Cardiac fibroblast (primary cell): ENCODE measurements at places on chromosomes 2 and 18.

- DNase-seq: no peak
These were observed 149.9 kb downstream of the PLCL1 start for GRCh38 chr2:197954328-197954727.

DNA sequence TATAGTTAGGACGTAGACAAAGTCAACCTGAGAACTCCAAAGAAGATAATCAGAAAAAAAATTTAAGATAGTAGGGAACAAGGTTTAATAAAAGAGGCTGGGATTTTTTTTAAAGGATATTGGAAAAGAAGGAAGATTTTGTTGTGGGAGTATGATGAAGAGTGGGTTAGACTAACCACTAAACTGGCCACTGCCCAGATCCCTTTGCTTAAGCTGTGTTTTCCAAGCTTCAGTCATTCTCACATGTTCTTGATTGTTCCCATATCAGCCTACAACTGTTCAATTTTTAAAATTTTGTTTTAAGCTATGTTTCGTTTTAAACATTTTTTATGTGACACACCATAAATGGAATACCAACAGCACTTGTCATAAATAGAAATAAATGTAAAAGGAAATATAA is 284.5 kb upstream of the MMADHC start:
- DNase-seq: no peak

GRCh38 chr2:112835536-112836162 is 930 bp downstream of the IL1B start:
- peak; percentile 74 for DNase-seq

GRCh38 chr2:150232871-150233270 is 254.6 kb downstream of the RND3 start:
- DNase-seq: no peak

DNA sequence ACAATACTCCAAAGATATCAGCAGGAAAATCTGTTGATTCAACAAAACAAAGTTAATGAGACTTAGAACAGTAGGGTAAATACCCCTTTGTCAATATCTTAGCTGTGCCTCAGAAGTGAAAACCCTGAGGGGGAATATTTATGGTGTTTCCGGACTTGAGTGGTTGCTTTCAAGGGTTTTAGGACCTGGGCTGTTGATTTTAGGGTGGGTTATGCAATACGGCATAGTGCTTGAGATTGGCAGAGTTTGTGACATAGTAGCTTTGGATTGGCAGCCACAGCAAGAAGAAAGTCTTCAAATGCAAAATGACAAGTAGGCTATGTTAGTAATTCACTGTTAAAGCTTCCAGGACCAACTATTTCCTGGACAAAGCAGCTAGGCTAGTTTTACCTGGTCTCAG is 826.3 kb upstream of the CDH2 start:
- DNase-seq: no peak

DNA sequence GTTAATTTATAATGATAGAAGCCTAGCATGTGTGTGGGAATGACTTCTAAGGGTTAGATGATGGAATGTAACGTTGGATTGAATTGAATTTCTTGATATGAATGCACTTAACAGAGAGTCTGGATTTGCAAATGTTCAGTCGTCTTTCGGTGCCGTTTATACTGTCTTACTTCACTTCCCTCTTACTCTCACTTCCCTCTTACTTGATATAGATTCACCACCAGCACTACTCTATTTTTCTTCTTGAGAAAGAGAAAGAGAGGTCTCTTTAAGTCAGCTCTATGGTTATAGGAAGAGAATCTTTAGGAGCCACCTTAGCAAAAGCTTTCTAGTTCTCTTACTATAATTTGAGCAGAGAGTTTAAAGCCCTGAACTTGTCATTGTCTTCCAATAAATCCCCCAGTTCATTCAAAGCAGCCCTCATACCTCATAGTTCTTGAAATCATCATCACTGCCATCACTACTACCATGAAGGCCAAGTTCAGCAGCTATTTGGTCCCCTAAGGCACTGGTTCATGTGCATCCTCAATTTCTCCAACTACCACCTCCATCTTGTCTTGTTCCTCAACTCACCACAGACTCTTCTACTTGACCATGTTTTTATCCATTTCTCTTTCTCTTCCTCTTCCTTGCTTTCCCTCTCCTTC is 501.7 kb upstream of the TCF4 start:
- DNase-seq: no peak

GRCh38 chr18:9708057-9708433 is at the start of gene RAB31:
RAB31 (plus strand) TSS chr18:9708301; CDS start chr18:9708406, 105 bp downstream.
- peak; percentile 93 for DNase-seq

GRCh38 chr2:62868947-62869346 is 163.4 kb downstream of the EHBP1 start:
- no peak for DNase-seq

DNA sequence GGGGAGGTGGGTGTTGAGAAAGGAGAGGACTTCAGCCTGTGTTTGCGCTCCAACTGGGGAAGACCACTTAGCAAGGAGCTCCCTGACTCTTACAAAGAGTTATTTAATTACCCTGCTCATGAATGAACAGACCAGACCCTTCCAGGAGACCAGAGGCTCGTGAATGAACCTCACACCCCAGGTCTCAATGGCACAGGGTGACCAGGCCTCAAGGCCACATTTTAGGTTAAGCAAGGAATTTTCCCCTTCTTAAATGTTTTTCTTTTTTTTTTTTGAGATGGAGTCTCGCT is 25.3 kb downstream of the SMAD7 start:
- no peak for DNase-seq

DNA sequence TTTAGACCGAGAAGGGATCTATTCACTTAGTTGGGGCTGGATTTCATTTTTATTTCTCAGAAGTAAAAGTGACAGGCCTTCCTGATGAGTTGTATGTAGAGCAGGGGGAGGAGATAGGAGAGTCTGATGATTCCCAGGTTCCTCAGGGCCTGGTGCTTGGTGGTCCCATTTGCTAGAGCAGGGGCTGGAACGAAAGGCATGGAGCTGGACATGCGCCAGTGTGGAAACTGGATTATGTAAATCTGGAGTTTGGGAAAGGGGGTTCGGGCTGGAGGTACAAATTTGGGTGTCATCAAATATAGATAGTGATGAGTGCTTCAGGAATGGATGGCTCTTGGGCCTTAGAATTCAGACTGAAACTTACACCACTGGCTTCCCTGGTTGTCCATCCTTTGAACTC is 27.5 kb downstream of the GNLY start:
- DNase-seq: no peak

DNA sequence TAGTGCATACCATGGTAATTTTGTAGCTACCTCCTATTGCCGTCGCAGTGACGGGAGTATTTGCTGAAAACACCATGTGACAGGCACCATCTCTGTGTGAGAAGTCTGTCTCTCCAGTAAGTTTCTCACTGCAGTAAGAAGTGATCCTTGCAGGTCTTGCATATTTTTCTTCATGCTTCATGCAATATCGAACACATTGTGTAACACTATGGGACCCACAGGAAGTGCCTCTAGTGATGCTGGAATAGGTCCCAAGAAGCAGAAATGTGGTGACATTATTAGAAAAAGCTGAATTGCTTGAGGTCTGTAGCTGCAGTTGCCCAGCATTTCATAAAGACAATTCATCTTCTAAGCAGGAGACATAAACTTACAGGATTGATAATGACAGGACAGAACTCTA is 167.6 kb downstream of the DCDC2C start:
- DNase-seq: no peak

GRCh38 chr18:75365837-75366236 is 61.7 kb downstream of the SMIM21 start:
- DNase-seq: no peak

GRCh38 chr2:139374296-139374850 is 594.2 kb upstream of the NXPH2 start:
- no peak for DNase-seq

DNA sequence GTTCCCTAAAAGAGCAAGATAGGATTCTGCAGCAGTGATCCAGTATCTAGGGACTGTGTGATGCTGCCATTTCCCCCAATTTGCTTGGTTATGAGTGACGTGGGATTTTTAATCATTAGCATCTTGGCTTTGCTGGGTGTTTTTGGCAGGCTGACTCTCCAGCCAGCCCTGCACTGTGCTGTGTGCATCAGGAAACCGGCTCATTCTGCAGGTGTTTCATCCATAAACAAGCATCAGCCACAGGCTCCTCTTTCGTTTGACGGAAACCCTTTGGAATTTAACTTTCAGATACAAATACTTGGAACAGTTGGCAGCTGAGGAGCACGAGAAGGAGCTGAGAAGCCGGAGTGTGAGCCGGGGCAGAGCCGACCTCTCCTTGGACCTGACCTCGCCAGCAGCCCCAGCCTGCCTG is 135.9 kb downstream of the TPGS2 start:
- DNase-seq: no peak
